ENCODE measurements at places on chromosomes 7 and 10. TPM values are rescaled to one million over a fixed set of nuclear protein-coding genes. Genes with fewer than 3 reads are reported as not detected.

MPP7 gene
- total RNA-seq: 13.0 TPM

STEAP2 gene
- total RNA-seq: not detected

P4HA1 gene
- 38.9 TPM for total RNA-seq

TMEM229A gene
- not detected for total RNA-seq

TRPV5 gene
- not detected for total RNA-seq

KCND2 gene
- not detected for total RNA-seq

ATOH7 gene
- total RNA-seq: not detected

VSTM2A gene
- total RNA-seq: not detected

SYT15 gene
- total RNA-seq: 0.55 TPM

CSTF2T gene
- total RNA-seq: 30.3 TPM

SFR1 gene
- 13.0 TPM for total RNA-seq

OGDHL gene
- 0.10 TPM for total RNA-seq

FAM171A1 gene
- 4.0 TPM for total RNA-seq

GRID2IP gene
- total RNA-seq: 0.21 TPM

NXPH1 gene
- not detected for total RNA-seq

CLEC5A gene
- total RNA-seq: not detected

CNPY4 gene
- total RNA-seq: 35.5 TPM

MLXIPL gene
- not detected for total RNA-seq

RPEL1 gene
- total RNA-seq: 0.16 TPM

HOXA1 gene
- 0.89 TPM for total RNA-seq

LRRC18 gene
- not detected for total RNA-seq

ASB10 gene
- total RNA-seq: not detected

WNT8B gene
- 0.18 TPM for total RNA-seq

LRRD1 gene
- 0.13 TPM for total RNA-seq

HTR7 gene
- total RNA-seq: not detected

DNAJB6 gene
- 69.3 TPM for total RNA-seq

FXYD4 gene
- total RNA-seq: not detected

MACC1 gene
- total RNA-seq: 0.55 TPM

CCDC3 gene
- not detected for total RNA-seq

FZD1 gene
- total RNA-seq: 0.24 TPM

ESYT2 gene
- total RNA-seq: 85.0 TPM

METTL27 gene
- total RNA-seq: not detected

CALY gene
- not detected for total RNA-seq

RHBDD2 gene
- total RNA-seq: 18.1 TPM

CRYGN gene
- total RNA-seq: 0.50 TPM

NOM1 gene
- 28.1 TPM for total RNA-seq

RET gene
- 0.34 TPM for total RNA-seq

GBF1 gene
- 42.9 TPM for total RNA-seq

PDK4 gene
- total RNA-seq: not detected

VPS37D gene
- 0.26 TPM for total RNA-seq

PNLIPRP2 gene
- not detected for total RNA-seq

MGMT gene
- total RNA-seq: 17.3 TPM

CTTNBP2 gene
- not detected for total RNA-seq

MEOX2 gene
- not detected for total RNA-seq

ZNF394 gene
- 48.3 TPM for total RNA-seq

BPGM gene
- total RNA-seq: 11.9 TPM

PWWP2B gene
- 15.0 TPM for total RNA-seq

PNLIPRP3 gene
- total RNA-seq: not detected

ENO4 gene
- total RNA-seq: not detected

GPER1 gene
- total RNA-seq: 0.13 TPM

CHCHD2 gene
- 526 TPM for total RNA-seq

HMX3 gene
- not detected for total RNA-seq

SMURF1 gene
- total RNA-seq: 10.4 TPM

DENND10 gene
- 39.9 TPM for total RNA-seq

PRLHR gene
- total RNA-seq: not detected

LRRC61 gene
- total RNA-seq: 21.4 TPM

CASD1 gene
- total RNA-seq: 10.6 TPM
